ENCODE measurements at places on chromosomes 1 and 21.

GRCh38 chr1:87242445-87243185 is 86.1 kb upstream of the LMO4 start:
- DNase-seq, result no peak

DNA sequence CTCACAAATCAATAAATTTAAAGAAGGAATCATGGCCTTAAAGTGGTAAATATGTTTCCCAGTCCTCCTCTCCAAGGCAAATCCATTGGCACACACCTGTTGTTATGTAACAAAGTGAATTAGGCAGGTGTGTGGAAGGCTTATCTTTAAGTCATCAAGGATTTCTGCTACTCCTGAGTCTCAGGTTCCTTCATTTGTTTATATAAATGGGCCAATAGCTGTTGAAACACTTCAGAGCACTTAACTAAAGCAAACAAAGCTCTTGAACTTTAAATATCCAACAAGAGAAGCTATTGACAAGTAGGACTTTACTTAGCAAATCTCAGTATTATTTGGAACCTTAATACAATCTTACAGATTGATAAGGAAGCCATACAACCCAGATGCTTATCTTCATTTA is 99.3 kb upstream of the ESRRG start:
- DNase-seq, result no peak

DNA sequence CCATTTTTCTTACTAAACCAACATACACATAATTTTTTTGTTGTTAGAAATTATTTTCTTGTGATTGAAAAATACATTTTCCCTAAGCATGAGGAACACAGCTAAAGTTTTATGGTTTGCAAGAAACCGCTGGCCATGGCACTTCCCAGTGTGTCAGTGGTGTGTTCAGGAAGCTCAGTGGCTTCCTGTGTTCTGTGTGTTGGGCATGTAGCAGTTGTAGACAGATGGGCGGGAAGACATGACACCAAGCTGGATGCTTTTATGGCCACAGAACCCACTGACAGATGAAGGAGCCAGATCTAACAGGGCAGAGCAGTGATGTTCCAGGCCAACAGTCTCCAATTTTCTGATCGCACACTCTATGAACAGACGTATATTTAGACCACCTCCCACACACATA is 119.8 kb downstream of the GALNT2 start:
- no peak for DNase-seq

- DNase-seq, result no peak
Measured at GRCh38 chr21:27693376-27693775, 726.5 kb upstream of the ADAMTS5 start.

DNA sequence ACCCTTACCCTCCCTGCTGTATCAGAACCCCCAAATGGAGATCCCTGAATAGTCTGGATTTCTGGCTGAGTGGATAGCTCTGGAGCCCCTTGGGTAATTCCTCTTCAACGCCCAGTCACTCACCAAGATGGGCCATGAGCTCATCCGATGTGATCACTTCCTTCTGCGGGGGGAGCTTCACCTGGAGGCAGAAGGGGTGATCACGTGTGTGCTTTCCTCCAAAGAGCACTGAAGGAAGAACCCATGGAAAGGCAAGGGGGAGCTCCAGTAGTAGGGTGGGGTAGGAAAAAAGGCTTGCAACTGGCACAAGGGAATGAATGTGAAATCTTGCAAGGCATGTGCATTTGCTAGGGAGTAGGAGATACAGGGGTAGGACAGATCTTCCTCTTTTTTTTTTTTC is 5.1 kb downstream of the MINDY1 start:
- DNase-seq, result no peak
